ENCODE measurements at places on chromosomes 4 and X. TPM values are rescaled to one million over a fixed set of nuclear protein-coding genes. Genes with fewer than 3 reads are reported as not detected.

DNA sequence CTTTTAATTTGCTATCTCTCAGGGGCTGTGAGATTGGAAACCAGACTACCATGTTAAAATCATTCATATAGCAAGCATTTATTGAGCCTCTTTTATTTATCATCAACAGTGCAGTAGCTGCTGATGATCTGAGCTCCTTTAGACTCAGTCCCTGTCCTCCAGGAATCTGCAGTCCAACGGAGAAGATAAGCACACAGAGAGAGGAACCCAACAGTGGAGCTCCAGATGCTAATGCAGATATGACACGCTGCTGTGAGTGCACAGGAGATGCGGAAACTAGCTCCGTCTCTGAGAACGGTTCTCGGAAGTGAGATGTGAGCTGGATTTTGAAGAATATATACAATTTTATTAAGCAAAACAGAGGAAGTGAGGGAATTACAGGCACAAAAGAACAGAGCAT, 35.4 kb downstream of the DCHS2 start:
- no peak for DNase-seq
- no peak overlapping the region for H3K27ac ChIP-seq
- H3K4me1 ChIP-seq, result no peaks in the 10 kb centered on the region
- H3K36me3 ChIP-seq, result no peaks in the 10 kb centered on the region

DNA sequence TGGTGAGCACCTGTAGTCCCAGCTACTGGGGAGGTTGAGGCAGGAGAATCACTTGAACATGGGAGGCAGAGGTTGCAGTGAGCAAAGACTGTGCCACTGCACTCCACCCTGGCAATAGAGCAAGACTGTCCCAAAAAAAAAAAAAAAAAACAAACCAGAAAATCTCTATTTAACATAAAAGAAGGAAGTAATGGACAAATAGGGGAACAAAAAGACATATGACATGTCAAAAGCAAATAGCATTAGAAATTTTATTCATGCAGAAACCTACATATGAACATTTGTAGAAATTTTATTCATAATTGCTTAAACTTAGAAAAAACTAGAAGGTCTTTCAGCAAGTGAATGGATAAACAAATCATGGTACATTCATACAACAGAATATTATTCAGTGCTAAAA, 97.1 kb upstream of the SH3RF1 start:
- no peaks in the 10 kb centered on the region for H3K36me3 ChIP-seq
- DNase-seq, result no peak
- H3K27me3 ChIP-seq, result no peaks in the 10 kb centered on the region
- H3K4me1 ChIP-seq, result no peaks in the 10 kb centered on the region
- H3K4me3 ChIP-seq, result no peak overlapping the region

The BMP3 gene
- 36.9 TPM for total RNA-seq

DNA sequence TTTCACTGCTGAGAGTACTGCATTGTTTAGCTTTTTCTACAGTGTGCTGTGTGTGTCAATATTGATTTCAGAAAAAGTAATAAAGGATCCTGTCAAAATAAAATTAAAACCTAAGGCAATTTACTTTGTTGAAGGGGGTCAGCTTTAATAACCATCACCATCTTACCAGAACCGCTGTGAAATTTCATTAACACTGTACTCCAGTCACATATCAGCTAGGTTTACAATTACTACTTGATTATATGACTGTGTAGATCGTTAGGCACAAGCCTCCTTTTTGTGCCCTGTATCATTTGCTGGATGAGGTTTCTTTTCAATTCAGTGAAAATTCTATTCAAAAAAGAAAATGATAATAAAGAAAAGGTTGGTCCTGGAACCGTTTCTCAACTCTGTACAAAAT, 917.2 kb downstream of the CENPC start:
- no peaks in the 10 kb centered on the region for H3K36me3 ChIP-seq
- H3K4me3 ChIP-seq, result no peak overlapping the region
- H3K4me1 ChIP-seq, result no peaks in the 10 kb centered on the region
- no peak overlapping the region for H3K27ac ChIP-seq
- DNase-seq, result no peak

Measured in stomach (tissue), 19 donors.